ENCODE measurements at places on chromosomes 5 and 9.

GRCh38 chr5:181160152-181160754 is 12.9 kb downstream of the OR2V2 start:
- peak; percentile 73 for DNase-seq

GRCh38 chr9:20244271-20244670 is 378.0 kb downstream of the MLLT3 start:
- DNase-seq: no peak

DNA sequence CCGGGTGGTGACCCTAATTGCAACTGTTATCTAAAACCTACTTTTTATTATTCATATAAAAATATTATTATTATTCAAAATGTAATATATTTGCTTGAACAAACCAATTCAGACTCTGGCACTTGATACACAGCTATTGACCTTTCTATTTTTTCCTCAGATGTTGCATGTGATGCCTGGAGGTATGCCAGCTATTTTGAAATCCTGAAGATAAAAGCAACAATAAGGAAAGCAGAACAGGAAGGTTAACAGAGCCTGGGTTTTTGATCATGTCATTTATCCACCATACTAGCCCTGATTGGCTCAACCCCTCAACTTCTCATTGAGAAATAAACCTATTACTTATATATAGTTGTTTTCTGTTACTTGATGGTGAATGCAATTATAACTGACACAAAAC is 340.9 kb upstream of the KIF2A start:
- DNase-seq: no peak

- DNase-seq: no peak
Observed at GRCh38 chr5:34490506-34491250, 165.4 kb upstream of the RAI14 start.

DNA sequence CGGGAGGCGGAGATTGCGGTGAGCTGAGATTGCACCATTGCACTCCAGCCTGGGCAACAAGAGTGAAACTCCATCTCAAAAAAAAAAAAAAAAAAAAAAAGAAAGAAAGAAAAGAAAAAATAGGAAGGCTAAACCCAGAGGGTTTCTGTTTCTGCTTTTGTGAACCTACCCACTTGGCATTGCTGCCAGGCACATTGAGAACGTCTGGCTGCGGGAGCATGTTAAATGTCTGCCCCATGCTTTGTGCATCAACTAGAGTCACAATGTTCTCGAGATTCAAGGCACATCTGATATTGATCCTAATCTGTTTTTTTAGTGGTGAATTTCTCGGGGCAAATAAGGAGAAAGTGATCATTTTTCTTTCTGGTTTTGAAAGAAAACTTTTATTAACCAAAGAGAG is 2.8 kb downstream of the SLC25A25 start:
- DNase-seq: no peak

DNA sequence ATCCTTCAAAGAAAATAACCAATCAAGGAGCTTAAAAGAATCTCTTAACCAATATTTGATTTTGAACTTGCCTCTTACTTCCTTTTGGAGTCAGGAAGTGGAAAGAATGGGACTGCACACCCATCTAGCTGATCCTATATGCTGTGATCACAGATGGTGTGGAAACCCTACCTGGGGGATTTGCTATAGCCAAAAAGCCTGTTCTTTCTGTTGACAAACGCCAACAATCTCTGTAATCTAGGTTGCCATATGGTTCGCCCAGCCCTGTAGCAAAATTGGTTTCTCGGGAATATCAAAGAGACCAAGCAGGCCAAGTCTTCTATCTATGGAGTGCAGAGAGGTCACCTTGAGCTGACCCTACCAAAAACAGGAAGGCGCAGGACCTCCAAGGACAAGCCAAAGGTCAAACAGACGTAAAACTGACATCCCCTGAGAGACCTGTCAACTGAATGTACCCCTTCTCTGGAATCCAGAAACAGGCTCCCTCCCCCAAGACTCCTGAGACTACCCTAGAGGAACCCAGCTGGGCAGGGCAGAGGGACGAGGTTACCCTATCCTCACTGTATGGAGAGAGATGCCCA is 19.4 kb downstream of the NRG2 start:
- DNase-seq: no peak

GRCh38 chr5:115465431-115465830 is 79.1 kb downstream of the FEM1C start:
- no peak for DNase-seq

- DNase-seq: peak; percentile 86
Observed at GRCh38 chr9:137590469-137591383, at the start of gene ZMYND19. TSS of gene ZMYND19 (minus strand) at chr9:137590512. CDS start at chr9:137590263, 249 bp downstream.

DNA sequence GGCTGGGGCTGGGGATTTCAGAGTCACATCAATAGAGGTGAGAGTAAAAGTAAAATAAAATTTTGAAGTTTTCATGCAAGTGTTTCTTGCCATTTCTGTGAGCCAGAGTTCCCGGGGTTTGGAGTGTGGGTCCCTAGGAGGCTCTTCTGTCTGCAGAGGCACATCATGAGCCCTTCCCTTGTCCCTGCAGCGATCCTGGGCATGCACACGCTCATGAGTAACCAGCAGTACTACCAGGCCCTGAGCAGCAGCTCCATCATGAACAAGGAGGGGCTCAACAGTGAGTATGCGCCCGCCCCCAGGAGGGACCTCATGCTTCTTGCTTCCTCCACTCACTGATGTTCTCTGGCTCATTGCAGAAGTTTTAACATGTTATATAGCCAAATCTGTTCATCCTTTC is 61.1 kb downstream of the TMOD1 start:
- DNase-seq: no peak

DNA sequence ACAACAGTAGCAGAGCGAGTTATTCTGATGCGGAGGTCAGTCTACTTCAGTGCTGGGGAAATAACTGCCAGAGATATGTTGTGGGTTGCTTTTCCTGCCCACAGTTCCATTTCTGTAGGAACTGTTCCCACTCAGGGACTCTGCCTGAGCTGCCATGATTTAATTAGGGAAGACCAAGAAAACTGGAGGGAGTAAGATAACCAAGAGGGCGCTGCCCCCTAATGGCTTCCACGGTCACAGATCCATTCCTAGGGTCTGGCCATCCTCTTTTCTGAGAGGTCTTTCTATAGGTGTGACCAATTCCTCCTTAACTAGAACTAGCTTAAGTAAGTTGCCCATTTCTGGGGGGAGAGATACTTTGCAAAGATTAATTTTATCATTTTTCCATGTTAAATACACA is 125.9 kb downstream of the APBA1 start:
- no peak for DNase-seq

DNA sequence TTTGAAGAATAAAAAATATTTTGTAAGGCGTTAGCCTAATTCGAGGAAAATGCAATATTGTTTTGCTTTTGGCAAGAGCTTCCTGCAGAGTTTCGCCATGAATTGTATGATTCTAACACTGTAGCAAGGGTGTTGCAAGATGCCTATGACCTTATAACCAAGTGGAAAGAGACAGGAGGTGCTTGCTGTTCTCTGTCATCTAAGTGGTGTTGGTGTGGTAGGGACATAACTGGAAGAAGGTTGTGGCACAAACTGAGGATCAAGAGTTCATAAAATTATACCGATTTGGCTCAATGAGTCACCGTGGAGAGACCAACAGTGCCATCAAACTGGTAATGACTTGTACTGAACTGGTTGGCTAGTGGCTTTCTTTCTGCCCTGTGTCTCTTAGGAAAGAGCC is 6.3 kb downstream of the STC2 start:
- DNase-seq: no peak

GRCh38 chr9:32741706-32742105 is 41.6 kb upstream of the TMEM215 start:
- DNase-seq: no peak

GRCh38 chr9:110919609-110920008 is 118.7 kb downstream of the LPAR1 start:
- no peak for DNase-seq

DNA sequence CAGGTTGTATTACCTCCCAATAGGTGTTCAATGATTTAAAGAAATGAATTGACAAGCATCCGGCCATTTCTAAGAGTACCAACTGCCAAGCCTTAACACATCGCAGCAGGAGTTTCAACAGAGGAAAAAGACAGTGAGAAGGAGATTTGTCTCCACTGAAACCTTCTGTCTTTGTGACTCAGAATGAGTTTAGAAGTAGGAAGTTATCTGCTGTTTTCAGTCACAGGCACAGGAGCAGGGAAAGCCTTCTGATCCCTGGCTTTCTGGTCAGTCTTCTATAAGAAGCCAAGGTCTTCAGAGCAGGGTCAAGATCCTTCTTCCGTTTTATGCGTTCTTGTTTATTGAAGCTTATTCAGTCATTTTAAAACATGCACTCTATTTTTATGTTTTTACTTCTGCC is 390.7 kb upstream of the PCSK5 start:
- DNase-seq: no peak

- DNase-seq: no peak
Observed at GRCh38 chr9:108708448-108708847, 147.3 kb downstream of the ACTL7B start.

DNA sequence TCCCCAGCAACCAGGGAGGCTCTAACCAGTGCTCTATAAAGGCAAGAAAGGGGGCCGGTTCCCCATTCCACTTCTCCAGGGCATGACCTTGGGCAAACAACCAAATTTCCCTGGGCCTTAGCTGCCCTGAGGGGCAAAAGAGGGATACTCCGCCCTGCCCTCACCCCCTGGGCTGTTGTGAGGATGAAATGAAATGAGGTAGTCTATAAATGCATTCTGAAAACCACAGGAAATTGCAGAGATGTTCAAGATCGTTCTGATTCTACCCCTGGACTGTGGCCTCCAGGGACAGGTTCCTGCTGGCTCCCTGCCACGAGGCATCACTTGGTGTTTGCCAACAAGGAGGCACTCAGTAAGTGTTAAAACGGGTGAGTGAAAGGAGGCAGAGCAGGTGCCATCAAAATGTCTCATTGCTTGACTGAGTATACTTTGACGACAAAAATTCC is 5.7 kb downstream of the RAPGEF1 start:
- DNase-seq: peak; percentile 26
